ENCODE measurements at places on chromosomes 1 and 21.

DNA sequence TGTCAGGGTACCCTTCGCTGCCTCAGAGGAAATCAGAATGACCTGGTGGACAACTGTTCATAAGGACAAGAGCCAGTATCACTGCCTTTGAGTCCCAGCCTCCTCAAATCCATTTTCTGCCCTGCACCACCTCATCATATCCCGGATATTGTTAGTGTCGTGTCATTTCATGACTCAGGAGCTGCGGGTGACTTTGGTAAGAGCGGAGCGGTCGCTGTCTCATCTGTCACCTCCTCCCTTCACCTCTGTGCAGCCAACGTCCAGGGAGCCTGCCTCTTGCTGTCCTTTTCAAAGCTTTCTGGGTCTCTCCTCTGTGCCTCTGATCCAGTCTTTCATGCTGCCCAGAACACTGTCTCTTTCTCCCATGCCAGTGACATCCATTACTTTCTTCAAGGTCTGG, 7.0 kb upstream of the C1orf198 start:
- no peak for DNase-seq

DNA sequence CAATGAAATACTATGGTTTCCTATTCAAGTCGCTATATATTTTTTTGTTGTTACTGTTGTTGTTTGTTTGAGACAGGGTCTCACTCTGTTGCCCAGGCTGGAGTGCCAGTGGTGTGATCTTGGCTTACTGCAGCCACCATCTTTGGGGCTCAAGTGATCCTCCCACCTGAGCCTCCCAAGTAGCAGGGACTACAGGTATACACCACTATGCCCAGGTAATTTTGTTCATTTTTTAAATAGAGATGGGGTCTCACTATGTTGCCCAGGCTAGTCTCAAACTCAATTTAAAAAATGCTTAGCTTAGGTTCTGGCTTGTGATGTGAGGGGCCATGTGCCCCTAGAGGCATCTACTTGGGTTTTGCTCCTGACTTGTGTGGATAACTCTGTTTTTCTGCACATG, 9.8 kb downstream of the RABIF start:
- no peak for DNase-seq

DNA sequence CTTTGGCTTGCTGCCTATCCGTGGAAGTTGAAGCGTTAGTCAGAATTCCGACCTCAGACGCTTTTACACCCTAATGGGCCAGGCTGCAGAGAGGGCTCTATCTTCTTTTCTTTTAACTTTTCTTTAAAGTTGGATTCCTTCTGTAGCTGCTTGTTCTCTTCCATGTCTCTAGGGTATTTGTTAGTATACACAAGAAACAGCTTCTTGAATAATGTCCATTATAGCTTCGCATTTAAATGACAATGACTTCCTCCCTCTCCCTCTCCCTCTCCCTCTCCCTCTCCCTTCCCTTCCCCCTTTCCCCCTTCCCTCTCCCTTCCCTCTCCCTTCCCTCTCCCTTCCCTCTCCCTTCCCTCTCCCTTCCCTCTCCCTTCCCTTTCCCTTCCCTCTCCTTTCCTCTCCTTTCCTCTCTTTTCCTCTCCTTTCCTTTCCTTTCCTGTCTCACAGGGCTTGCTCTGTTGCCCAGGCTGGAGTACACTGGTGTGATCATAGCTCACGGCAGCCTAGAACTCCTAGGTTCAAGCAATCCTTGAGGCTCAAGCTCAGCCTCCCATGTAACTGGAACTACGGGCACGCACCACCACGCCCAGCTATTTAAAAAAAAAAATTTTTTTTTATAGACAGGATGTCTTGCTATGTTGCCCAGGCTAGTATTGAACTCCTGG, 33.0 kb downstream of the RIPPLY3 start:
- DNase-seq, result no peak

DNA sequence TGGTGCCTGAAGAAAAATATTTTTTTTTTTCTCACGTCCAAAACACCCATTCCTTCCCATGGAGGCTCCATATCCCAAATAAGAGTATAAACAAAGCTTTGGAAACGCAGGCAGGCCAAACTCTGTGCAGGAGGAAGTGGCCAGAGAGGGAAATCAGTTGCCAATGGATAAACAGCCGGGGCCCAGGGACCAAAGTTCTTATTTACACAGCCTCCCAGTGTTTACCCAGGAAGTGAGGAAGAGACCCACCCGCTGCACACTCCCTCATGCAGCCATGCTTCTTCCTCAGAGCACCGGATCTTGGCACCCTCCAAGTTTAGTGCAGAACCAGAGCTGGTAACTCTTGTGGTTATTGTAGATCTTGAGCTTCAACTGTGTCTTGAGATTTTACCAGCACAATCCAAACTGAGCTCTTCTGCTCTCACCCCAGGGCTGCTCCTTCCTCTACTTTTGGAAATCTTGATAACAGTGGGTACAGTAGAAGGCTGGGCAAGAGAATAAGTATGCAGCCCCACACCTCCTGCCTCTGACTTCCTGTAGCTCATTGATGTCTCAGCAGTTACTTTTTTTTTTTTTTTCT, 14.2 kb downstream of the MARCKSL1 start:
- DNase-seq, result no peak

GRCh38 chr1:224380003-224380402, 23.3 kb downstream of the CNIH4 start:
- DNase-seq, result no peak

DNA sequence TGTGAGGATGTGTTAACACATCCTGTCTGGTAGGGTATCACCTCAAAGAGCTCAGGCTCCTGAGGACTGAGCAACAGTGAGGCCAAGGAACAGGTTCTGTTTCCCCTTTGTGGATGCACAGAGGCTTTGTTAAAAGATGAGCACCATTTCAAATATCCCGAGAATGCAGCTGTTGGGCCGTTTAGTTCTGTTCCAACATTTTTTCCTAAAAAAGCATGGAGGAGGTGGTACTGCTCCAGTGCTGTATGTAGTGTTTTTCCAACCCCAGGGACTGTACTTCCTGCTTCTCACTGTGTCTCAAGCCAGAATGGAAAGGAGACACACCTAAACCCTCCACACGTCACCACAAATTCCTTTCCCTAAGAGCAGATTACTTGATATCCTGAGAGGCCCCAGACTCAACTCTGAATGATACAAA, 53.8 kb upstream of the BCL10 start:
- no peak for DNase-seq

GRCh38 chr21:33839167-33839716, 76.4 kb downstream of the ATP5PO start:
- DNase-seq, result no peak

- DNase-seq, result no peak
Observed at GRCh38 chr1:39268906-39269305, 64.4 kb downstream of the MACF1 start.

GRCh38 chr1:209134001-209134400, 449.5 kb upstream of the CAMK1G start:
- DNase-seq, result no peak

- DNase-seq, result no peak
Observed at GRCh38 chr1:9874959-9875635, 35.0 kb downstream of the CTNNBIP1 start.

- DNase-seq, result no peak
Observed at GRCh38 chr1:236558081-236558480, 34.3 kb downstream of the LGALS8 start.

DNA sequence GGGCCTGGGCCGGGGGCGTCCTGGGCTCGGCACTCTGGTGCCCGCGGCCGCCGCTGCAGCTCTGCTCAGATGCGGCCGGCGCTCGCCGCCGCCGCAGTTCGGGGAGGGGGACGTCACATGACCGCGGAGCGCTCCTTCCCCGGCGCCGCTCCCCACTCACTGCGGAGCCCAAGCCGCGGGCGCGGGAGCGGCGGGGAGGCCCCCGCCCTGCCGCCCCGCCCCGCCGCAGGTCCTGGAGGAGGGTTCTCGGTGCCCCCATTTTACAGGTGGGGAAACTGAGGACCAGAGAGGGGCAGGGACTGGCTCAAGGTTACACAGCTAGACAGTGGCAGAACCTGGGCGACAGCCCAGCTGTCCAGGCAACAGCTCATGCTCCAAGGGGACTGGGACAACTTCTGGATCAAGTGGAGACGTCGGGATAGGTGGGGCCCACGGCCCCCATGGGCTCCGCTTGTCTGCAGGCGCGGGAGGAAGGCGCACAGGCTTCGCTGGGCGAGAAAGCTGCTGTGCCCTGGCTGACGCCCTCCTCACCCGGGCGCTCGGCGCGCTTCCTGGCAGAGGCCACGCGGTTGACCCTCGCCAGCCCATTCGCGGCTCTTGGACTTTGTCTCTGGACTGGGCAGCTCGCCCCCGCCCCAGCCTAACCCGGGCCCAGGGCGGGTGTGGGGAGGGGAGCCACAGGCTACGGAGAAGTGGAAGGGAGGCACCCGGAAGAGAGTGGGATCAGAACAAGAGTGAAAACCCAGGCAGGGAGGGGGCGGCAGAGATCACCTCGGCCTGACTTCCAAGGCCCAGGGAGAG, at the start of gene RAP1GAP:
Gene RAP1GAP, minus strand, starts transcription at position 100 of the 801 bp plus-strand sequence. CDS start 49,325 bp downstream, outside the sequence.
- DNase-seq, result no peak

DNA sequence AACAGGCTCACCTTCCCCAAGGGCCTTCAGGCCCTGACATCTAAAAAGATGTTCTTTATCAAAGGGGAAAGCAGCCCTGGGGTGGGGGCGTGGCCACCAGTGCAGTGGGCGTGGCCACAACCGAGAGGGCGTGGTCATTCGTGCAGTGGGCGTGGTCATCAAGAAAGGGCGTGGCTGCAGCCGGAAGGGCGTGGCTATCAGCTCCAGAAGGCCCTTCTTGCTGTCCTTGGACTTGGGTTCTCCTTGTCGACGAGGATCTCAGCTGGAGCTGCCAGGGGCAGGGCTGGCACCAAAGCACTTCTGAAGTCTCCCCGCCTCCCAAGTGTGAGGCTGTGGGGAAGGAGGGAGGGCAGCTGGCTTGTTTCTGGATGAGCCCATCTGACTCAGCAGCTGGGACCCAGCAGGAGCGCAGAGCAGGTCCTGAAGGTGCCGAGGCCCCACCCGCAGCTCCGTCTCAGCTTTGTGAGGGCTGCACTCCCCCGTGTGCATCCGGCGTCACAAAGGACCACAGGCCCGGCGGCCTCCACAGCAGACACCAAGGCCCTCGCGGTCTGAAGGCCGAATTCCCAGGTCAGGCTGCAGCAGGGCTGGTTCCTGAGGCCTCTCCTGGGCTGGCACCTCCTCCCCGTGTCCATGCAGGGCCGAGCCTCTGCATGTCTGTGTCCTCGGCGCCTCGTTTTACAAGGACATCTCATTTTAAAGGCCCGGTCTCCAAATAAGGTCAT, 12.8 kb downstream of the PDE9A start:
- DNase-seq, result no peak

All from cortex of kidney (tissue), 1 donor.